ENCODE measurements at places on chromosomes 2 and 18. TPM values are rescaled to one million over a fixed set of nuclear protein-coding genes. Genes with fewer than 3 reads are reported as not detected.

- DNase-seq: no peak
Measured at GRCh38 chr2:25517701-25518100, 155.7 kb downstream of the DTNB start.

DNA sequence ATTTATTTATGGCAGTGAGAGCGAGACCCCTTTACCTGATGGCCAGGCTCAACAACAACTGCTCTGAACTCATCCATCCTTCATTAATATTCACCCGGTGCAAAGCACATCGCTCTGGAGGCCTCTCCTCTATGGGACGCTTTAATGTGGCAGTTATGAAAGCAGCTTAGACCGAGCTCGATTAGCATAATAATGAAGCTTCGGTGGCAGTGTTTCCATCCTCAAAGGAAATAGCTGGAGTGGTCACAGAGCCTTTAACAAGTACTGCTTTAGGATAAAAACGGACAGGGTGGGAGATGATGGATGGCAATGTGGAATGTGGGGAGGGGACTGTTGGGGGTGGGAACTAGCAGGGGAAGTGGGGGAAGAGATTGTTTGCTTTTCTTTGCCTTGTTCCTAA lies 243.9 kb downstream of the SLC4A3 start:
- no peak for DNase-seq

DNA sequence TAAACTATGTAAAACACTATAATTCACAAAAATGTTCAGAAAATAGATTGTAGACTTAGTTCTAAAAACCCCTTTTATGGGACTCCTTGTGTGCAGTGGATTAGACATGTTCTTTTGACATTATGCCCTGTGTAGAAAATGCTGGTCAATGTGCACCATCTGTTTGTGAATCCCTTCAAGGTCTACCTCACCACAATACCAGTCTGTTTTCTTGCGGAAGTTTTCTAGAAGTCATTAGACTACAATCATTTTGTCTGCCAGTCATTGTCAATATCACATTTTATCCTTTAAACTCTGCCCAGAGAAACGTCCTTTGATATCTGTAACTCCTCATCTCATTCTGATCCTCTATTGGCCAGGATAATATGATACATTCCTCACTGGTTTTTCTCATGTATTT lies 7.8 kb downstream of the ITGA4 start:
- no peak for DNase-seq

DNA sequence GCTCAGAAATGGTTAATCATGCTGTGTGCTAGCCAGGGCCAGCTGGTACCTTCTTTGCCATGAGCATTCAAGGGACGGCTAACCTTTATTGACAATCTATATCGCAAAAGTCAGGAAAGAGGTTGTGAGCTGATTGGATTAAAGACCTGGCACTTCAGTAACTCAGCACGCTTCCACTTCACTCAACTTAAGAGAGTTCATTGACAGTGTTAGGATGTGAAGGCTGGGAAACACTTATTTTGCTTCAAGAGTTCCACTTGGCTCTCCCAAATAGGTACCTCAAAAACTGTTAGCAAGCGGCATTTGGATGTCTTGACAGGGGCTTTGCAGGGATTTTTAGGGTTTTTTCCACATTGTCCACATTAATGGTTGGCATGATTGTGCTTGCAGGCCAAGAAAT lies 25.1 kb upstream of the TXNDC2 start:
- DNase-seq: no peak

- no peak for DNase-seq
Measured at GRCh38 chr2:173806761-173807160, 158.4 kb downstream of the SP3 start.

The POTEI gene
- polyA plus RNA-seq: not detected

The SF3B6 gene
- polyA plus RNA-seq: 199 TPM

The TMEM200C gene
- polyA plus RNA-seq: not detected

The GLI2 gene
- 8.1 TPM for polyA plus RNA-seq

Data from BJ (cell line).